Type B pancreatic cell (in vitro differentiated cells): ENCODE measurements at places on chromosomes 13 and 19. TPM values are rescaled to one million over a fixed set of nuclear protein-coding genes. Genes with fewer than 3 reads are reported as not detected.
A peak's percentile ranks its signal among the peaks of the same experiment; 100 is the strongest.

Gene IGSF23
- 0.93 TPM in 1 of 2 replicates, not detected in the other for total RNA-seq

Gene SGCG
- 5.6 and 15.1 TPM in 2 replicates for total RNA-seq

Gene HCN2
- total RNA-seq, result 1.4 and 1.9 TPM in 2 replicates

- H3K27me3 ChIP-seq, result peaks cover 3% of the 10 kb centered on the region
- H3K27ac ChIP-seq, result no peak overlapping the region
- no peak for DNase-seq
Measured at GRCh38 chr13:77323858-77324257, 3.0 kb downstream of the MYCBP2 start.

- H3K27ac ChIP-seq, result no peak overlapping the region
- H3K4me3 ChIP-seq, result no peak overlapping the region
- no peaks in the 10 kb centered on the region for H3K27me3 ChIP-seq
- no peaks in the 10 kb centered on the region for H3K4me1 ChIP-seq
- no peaks in the 10 kb centered on the region for H3K36me3 ChIP-seq
Measured at GRCh38 chr19:34574704-34575103, 93.1 kb downstream of the WTIP start.

- H3K27ac ChIP-seq, result no peak overlapping the region
- no peak for DNase-seq
- H3K27me3 ChIP-seq, result peaks cover 44% of the 10 kb centered on the region
Measured at GRCh38 chr19:11423791-11424181, 4.7 kb upstream of the RGL3 start.

DNA sequence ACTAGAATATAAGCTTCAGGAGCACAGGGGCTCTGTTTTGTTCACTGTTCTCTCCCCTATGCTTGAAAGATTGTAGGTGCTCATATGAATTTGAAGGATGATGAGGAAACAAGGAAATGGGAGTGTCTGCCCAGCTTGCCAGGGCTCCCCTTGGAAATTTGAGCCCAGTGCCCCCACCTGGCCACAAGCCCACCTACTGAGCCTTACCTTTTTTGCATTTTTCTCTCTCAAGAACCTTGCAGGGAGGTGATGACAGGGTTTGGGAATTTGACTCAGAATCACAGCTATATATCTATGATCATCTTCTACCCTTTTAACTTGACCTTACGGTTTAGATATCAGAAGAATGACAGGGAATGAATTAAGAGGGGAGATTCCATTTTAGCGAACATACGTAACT, 33.8 kb downstream of the SERP2 start:
- no peak for DNase-seq
- no peaks in the 10 kb centered on the region for H3K36me3 ChIP-seq
- peaks cover 13% of the 10 kb centered on the region for H3K27me3 ChIP-seq
- H3K4me3 ChIP-seq, result no peak overlapping the region

DNA sequence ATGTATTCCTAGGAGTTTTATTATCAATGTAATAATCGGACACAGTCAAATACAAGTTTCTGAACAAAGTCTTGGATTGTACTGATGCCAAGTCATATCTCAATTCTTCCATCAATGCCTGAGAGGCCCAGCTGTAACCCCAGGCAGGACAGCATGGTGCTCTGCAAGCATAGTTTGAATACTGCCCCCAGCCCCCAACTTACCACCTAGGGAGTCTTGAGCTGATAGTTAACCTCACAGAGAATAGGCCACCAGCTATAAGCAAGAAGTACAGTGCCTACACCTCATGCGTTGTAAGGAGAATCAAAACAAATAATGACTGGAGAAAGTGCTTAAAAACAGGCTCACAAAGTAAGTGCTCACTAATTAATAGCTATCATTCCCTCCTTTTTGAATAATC, 2.7 kb downstream of the PROSER1 start:
- no peak for DNase-seq
- peak overlapping the region; percentile 97 for H3K4me3 ChIP-seq
- H3K36me3 ChIP-seq, result peaks cover 4% of the 10 kb centered on the region
- no peak overlapping the region for H3K27ac ChIP-seq
